ENCODE measurements at places on chromosomes 6 and 20.
A peak's percentile ranks its signal among the peaks of the same experiment; 100 is the strongest.

DNA sequence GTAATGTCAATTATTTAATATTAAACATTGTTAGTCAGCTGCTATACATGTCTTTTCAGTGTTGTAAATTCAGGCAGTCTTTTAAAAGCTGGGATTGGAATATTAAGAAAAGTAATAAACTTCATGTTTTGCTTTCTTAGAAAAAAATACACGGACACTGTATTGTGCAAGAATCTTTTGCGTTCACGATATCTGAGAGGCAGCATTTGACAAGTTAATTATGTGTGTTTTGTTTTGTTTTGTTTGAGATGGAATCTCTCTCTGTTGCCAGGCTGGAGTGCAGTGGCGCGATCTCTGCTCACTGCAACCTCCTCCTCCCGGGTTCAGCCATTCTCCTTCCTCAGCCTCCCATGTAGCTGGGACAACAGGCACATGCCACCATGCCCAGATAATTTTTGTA, 1661.3 kb downstream of the HACE1 start:
- DNase-seq: no peak

DNA sequence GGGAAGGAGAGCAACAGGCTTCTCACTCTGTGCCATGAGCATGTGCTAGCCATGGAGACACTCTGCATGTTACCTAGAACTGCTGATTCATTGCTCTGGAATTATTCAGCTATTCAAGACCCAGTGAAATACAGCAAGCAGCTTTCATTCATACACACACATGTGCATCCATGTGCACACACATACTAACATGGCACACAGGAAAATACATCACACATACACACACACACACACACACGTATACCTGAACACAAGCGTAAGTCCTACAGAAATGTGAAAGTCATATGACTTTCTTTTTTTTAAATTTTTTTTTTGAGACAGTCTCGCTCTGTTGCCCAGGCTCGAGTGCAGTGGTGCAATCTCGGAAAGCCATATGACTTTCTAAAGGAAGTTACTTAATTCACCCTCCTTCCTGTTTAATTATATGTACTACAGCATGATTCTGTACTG, 108.2 kb upstream of the NFATC2 start:
- DNase-seq: peak; percentile 39

DNA sequence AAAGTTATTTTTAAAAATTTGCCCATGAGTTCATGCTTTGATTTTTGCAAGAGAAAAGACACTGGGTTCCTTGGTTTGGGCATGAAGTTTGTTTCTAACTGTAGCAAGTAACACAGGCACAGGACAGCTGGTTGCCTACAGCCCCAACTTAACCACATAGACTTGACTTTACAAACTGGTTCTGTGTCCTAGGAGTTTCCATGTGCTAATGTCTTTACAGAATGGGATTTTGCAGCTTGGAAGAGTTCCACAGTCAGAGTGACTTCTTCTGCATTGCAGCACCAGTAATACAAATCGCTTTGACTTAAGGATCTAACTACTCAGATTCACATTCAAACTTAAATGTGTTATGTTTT, 44.3 kb downstream of the OR2B2 start:
- no peak for DNase-seq

DNA sequence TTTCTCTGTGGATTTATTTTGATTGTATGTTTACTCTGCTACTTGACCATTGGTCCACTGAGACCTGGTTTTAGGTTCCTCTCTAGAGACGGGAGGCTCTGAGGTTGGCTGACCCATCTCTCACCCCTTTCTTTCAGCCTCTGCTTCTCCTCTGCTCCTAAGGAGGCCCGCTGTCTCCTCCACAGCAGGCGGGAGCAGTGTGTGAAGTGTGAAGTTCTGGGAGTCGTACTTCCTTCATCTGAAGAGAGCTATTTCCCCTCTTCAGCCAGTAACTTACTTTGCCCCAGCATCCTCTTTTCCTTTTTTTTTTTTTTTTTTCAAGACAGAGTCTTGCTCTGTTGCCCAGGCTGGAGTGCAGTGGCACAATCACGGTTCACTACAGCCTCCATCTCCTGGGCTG, 21.1 kb downstream of the PDRG1 start:
- no peak for DNase-seq

DNA sequence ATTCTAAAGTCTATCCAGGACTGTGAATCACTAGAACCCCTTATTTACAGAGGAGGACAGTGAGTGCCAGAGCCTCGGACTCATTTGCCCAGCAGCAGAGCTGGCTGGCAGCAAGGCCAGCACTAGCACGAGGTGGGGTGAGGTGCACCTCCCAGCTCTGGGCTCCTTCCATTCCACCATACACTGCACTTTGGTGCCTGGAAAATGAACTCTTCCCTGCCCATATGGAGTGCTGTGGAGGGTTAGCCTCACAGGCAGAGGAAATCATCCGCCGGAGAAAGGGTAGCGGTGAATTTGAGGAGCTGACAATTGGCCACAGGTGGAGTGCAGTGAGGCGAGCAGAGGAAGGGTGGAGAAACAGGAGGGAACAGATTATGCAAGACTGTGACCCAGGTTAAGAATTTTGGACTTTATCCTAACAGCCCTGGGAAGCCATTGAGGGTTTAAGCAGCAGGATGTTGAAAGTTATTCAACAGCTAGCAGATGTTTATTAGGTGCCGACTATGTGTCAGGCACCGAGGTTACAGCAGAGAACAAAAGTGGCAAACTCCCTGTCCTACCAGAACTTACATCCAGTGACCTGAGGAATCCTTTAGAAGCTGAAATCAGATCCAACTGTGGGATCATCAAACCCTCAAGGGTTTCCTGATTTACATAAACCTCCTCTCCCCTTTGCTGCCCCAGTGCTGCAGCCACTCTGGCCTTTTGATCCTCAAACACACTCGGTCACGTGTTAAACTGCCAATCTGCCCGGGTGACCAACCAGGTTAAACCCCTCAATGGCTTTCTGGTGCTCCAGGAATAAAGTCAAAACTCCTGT, 6.2 kb downstream of the TRIM26 start:
- peak; percentile 40 for DNase-seq

GRCh38 chr6:162068340-162068739, 659.2 kb downstream of the PRKN start:
- DNase-seq: no peak

DNA sequence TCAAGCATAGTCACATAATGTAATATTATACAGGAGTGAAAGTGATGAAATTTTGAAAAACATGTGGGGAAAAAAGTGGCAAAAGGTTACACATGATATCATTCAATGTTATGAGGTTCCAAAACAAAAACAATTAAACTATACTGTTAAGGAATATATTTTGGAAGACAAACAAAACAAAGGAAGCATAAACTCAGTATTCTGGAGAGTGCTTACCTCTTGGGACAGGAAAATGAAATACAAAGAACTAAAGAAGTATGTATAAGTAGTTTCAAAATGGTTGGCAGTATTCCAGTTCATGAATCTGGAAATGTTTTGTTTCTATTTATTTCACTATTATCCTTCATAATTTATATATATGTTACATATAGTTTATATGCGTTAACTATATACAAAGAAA, 213.5 kb downstream of the MOXD1 start:
- DNase-seq: no peak

DNA sequence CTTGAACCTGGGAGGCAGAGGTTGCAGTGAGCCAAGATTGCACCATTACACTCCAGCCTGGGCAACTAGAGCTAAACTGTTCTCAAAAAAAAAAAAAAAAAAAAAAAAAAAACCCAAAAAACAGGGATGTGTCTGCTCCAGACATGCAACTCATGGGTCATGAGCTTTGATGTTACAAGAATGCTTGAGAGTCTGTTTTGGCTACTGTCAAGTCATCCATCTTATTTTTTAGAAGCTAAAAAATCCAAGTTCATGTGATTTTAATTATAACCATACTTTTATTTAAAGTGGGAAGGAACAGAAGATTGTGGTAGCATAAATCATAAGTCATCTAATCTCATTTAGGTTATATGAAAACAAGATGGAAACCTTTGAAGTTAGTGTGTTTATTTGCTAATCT, 120.6 kb downstream of the PDE7B start:
- no peak for DNase-seq

DNA sequence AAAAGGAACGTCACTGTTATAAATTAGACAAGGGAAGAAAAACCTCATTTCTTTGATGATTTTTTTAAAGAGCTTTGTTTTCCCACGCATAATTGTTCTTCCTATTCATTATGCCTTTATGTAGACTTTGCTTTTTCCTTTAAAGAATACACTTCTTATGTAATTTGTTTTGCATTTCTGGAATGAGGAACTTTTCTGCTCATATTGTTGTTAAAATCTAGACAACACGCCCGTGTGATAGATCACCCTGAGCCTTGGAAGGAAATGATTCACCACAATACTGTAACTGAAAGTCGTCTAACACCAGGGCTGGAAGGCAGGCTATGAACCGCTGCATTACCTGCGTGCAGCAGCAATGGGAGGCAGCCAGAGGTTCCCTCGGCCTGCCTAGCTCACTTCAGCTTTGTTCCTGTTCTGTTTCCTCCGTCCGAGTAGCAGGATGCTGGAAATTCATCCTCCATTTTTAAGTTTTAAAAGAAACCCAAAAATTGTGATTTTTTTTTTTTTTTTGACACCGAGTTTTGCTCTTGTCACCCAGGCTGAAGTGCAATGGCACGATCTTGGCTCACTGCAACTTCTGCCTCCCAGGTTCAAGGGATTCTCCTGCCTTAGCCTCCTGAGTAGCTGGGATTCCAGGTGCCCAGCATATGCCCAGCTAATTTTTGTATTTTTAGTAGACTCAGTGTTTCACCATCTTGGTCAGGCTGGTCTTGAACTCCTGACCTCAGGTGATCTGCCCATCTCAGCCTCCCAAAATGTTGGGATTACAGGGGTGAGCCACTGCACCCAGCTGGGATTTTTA, 49.6 kb upstream of the ZNF217 start:
- DNase-seq: peak; percentile 19

DNA sequence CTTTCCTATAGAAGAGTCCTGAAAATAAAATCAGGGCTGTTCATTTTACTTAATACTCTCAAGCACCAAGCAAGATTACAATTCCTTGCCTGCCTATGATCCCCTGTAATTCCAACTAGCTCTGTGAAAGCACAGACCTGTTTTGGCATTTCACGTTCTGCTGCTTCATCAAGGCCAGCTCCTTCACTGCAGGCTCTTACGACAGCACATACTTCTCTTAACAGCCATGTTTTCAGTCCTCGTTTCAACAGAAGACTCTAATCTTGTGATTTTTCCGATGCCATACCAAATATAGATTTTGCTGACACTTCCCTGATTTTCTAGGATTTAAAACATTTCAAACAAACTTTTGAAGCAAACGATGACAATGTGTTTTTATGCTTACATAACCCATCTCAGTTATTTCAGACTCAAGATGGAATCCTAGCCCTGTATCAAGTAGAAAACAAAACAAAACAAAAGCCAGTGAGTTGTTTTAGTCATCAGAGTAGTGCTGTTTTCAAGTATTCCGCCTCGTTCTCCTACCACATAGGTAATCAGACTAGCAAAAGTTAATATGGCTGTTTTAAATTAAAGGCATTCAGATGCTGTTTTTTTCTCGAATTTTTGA, 616.5 kb upstream of the CITED2 start:
- DNase-seq: peak; percentile 50

DNA sequence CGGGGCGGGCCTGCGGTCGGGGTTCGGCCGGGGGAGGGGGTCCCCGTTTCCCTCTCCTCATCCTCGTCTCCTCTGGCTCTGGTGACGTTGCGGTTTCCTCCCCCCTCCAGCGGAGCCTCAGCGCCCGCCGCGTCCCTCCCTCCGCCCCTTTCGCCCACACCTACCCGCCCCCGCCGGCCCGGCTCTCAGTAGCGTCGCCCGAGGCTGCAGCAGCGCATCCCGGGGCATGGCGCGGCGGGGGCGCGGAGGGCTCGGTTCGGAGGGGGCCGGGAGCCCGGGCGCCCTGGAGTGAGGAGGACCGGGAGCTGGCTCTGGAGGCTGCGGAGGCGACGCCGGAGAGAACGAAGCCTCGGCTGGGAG, at the start of gene DSE:
TSS of gene DSE (plus strand) at position 188 of the 360 bp plus-strand sequence. CDS start 28,304 bp downstream, outside the sequence.
- peak; percentile 82 for DNase-seq

- no peak for DNase-seq
These were observed 588.4 kb upstream of the CITED2 start for GRCh38 chr6:139962654-139963347.

GRCh38 chr20:61819574-61819846, 246.2 kb downstream of the TAF4 start:
- DNase-seq: no peak

GRCh38 chr20:3919352-3919751, 30.2 kb downstream of the PANK2 start:
- DNase-seq: peak; percentile 76

DNA sequence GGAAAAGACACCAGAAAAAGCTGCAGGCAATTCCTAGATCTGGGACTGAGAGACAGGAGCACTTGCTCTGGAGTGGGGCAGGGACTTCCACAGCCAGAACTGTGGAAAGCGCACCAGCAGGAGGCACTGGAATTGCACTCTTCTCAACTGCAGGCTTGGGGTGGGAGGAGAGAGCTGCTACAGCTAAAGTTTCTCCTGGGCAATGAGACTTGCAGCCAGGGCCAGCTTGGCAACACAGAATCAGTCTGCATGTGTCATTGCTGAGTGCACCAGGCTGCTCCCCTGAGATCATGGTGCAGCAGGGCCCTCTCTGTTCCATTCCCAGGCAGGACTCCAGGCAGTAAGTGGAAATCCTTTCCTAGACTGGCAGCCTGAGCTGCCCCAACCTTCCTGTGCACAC, 145.8 kb downstream of the INSM1 start:
- DNase-seq: no peak

- no peak for DNase-seq
These were observed 535 bp downstream of the EXOC2 start for GRCh38 chr6:692356-692851.
